ENCODE measurements at places on chromosomes 3 and 15.

DNA sequence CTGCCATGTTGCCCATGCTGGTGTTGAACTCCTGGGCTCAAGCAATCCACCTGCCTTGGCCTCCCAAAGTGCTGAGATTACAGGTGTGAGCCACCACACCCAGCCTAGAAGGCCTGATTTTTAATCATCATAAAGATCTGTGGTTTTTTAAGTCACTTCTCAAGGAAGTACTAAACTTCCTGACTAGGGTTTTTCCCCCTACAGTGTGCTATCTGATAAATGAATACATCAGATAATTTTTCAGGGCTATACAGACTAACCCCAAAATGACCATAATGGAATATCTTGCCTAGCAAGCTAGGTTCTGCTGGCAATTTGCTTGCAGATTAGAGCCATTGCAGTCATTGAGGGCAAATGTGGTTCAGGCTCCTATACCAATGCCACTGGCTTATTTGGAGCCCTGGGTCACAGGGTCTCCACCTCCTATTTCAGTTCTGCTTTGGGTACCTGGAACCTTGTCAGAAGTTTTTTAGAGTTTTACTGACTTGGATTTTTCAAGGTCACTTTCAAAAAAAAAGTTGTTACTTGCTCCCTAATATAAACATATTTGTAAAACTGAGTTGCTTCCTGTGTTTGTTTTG, 80.8 kb downstream of the SLC49A4 start:
- DNase-seq: no peak

GRCh38 chr3:68771681-68772080, 160.7 kb downstream of the TAFA4 start:
- DNase-seq: no peak

- no peak for DNase-seq
Observed at GRCh38 chr15:59644756-59645155, 12.6 kb downstream of the GTF2A2 start.

DNA sequence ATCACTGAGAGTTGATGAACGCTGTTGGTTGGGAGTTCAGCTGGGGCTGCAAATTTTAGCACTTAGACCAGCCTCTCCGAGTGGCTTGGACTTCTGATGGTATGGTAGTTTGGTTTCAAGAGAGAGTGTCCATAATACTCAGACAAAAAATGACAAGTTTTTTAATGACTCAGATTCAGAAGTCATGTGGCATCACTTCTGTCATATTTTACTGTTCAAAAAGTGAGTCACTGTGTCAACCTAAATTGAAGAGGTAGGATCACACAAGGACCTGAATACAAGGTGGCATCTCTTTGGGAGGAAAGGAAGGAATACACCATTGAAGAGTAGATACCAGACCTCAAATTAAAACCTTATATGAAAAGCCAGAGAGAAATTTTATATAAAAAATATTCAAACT, 99.1 kb upstream of the CHMP2B start:
- DNase-seq: no peak

GRCh38 chr3:87197531-87197930, 29.6 kb upstream of the CHMP2B start:
- DNase-seq: no peak

DNA sequence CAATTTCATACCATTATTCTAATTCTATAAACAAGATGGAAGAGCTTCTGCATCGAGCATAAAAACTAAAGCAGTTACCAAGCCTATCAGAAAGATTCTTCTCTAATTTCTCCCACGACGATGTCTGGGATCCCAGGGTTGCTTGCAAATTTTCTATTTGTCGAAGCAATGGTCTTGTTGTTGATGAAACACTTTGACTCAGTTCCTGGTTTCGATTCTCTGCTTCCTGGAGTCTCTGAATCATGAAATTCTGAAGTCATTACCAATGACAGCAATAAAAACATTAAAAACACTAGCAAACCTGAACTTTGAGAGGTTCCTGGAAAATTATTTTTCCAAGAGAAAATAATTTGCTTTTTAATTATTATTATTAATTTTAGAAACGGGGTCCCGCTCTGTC, 18.7 kb downstream of the TMF1 start:
- peak; percentile 26 for DNase-seq

DNA sequence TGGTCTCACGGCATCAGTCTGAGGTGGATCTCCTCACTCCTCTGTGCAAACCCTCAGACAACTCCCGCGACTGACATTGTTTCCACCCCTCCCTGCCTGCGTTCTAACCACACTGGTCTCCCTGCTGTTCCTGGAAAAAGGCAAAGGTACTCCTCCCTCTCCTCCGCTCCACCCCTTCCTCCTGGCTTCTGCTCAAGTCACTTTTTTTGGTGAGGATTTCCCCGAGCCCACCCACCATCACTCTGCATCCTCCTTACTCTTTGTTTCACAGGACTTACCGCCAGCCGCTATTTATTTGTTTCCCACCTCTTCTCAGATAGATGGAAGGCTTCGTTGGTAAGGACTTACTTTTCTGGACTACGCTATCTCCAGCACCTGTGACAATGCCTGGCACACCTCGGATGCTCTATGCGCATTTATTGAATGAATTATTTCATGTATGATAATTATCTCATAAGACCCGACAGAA, 25.6 kb downstream of the PRR23E start:
- DNase-seq: no peak

- DNase-seq: no peak
Observed at GRCh38 chr3:52232279-52233107, 6.5 kb downstream of the TWF2 start.

DNA sequence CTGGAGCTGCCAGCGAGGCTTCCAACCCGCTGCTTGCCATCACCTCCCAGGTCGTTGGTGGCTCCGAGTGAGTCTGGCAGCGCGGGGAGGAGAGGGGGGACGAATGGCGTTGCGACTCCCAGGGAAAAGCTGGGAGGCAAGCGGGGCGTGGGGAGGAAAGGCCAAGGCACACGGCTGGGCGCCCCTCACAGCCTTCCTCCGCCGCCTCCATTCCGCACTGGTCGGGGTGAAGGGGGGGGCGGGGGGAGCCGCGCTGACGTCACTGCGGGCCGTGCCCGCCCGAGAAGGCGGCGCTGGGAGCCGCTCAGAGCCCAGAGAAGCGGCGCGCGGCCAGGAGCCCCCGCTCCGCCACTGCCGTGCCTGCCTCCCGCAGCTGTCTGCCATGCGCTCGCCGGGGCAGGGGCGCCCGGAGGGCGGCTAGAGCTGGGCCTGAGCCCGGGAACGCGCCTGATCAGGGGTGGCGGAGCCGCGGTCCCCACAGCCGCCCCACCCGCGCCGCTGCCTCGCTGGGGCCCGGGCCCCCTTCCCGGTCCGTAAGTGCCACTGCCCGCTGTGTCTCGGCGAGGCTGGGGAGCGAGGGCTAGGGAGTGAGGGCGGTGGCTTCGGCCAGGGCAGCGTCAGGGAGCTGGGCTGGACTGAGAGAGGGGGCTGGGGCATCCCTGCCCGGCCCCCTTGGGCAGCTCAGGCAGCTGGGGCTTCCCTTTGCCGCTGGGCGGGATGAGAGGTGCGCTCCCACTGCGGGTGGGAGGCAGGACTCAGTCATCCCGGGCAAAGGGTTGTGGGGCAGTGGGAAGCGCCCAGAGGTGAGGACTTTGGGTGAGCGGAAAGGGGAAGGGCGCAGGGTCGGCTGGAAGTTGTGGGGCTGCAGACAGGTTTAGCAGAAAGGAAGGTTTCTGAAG, 27.8 kb upstream of the POLG start:
- DNase-seq: no peak

- DNase-seq: no peak
Observed at GRCh38 chr3:139887431-139887830, 47.6 kb upstream of the CLSTN2 start.

DNA sequence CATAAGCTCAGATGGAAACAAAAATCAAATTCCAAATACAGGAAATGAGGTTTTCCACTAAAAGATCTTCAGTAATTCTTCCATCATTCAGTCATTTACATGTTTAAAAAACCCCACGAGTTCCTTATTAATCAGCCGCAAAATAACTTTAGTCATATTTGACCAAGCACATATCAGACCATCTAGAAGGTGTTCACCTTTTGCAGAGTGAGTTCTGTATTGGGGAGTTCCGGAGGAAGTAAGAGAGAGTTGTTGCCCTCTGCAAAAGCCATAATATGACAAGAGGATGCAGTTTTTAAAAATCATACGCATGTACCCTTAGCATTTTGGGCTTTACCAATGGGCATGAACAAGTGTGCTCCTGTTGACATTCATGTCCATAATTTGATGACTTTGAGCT, 61.6 kb downstream of the CCR1 start:
- no peak for DNase-seq

DNA sequence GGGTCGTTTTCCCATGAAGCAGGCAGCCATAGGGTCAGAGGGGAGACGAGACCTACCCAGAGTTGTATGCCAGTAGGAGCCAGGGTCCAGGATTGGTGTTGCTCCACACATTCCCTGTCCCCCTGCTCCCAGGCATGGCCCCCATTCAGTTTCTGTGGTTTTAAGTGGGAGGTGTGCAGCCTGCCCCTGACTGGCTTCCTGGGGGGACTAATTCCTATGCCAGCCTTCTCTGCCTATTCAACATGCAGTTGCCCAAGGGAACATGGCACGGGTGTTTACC, 126.3 kb downstream of the EEFSEC start:
- DNase-seq: no peak

DNA sequence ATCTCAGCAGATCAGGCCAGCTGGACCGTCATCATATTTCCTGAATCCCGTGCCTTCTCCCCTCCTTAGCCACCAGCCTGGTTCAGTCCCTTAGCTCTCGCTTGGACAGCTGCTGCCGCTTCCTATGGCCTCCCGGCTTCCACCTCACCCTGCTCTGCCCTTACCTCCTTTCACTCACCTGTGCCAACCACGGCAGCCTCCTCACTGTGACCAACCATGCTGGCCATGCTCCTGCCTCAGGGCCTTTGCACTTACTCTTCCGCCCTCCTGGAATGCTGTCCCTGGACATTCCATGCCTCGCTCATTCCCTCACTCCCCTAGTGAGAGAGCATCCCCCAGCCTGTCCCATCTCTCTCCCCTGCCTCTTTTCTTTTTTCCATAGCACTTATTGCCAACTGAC, 19.2 kb downstream of the GRIP2 start:
- DNase-seq: no peak

- DNase-seq: no peak
Observed at GRCh38 chr3:1962396-1963088, 136.1 kb upstream of the CNTN4 start.

- DNase-seq: no peak
Observed at GRCh38 chr3:184178521-184179138, 4.0 kb downstream of the AP2M1 start.

DNA sequence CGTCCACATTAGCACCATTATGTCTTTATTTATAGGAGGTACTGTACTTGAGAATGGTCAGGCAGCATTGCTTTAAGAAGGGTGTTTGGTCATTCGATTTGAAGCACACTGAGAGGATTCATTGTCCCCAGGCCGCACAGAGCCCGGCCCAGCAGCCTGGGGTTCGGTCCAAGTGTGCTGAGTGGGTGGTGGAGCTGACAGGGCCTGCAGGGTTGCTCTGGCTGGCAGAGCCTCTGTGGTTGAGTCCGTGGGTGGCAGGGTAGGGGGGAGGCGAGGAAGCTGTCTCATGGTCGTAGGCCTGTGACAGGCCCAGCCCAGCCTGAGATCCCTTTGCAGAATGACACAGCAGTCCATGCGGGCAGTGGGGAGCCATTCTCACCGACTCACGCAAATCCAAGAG, 227.7 kb upstream of the TOPAZ1 start:
- DNase-seq: no peak

DNA sequence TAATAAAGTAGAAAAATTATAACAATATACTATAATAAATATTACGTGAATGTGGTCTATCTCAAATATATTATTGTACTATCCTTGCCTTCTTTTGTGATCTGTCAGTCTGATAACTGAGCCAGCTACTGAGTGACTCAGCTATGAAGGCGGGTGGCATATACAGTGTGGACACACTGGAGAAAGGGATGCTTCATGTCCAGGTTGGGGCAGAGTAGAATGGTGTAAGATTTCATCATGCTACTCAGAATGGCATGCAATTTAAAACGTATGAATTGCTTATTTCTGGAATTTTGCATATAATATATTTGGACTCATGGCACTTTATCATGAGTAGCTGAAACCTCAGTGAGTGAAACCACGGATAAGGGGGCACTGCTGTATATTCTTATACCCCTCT, 172.9 kb upstream of the TBC1D5 start:
- DNase-seq: no peak

DNA sequence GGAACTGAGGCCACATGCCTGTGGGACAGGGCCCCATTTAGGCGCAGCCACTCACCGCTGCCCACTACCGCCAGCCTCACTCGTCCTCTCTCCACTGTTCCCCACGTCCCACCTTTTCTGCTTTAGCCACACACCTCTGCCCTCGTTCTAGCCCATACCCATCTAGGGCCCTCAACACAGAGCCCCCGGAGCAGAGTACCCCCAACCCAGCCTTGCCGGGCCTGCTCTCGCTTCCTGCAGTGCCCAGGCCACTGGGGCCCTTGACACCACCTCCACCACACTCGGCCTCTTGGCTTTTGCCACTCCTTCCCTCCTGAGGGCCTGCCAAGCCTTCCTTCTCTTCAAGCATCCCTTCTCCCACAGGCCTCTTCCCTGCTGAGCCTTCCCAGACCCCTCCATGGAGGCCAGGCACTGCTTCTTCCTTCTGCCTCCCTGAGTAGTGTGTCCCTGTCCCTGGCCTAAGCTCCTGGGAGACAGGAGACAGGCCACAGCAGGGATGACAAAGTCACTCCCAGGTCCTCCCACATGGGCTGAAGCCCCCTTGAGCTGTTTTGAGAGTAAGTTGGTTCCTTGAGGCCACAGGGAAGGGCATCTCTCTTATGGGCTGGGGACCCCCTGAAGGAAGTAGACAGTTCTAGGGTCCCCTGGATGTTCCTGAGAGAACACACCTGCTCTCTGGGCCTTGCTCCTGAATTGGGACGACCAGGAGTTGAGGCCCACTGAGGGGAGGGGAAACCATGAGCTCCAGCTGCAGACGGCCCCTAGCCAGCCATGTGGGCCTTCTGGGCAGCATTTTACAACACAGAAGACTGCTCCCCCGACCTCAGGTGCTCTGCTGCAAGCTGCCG, 4.4 kb downstream of the PRSS50 start:
- no peak for DNase-seq

DNA sequence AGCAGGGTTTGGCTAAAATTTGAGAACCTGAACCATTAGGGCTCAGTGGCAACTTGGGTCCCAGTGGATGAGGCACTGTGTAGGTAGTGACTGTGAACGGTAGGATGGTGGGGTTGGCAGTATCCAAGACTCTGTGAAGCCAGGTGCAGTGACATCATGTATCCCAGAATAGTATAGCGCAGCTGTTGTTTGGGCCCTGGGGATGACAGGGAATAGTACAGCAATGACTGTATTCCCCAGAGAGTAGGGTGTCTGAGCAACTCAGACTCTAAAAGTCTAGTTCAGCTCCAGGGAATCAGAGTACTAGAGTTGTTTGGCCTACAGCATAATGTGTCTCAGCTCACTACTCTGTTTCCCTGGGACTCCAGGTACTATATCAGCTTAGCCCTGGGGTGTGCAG, 20.7 kb upstream of the PPP2R3A start:
- DNase-seq: peak; percentile 65

- DNase-seq: no peak
Observed at GRCh38 chr15:75669191-75669878, 21.6 kb downstream of the SNX33 start.

Measured in muscle of leg (tissue), 16 donors.